ENCODE measurements at places on chromosomes 11 and 22.

GRCh38 chr11:14249121-14249963, 109.6 kb downstream of the RRAS2 start:
- DNase-seq, result peak; percentile 46

- DNase-seq, result no peak
Observed at GRCh38 chr11:68282141-68282860, 10.5 kb upstream of the C11orf24 start.

DNA sequence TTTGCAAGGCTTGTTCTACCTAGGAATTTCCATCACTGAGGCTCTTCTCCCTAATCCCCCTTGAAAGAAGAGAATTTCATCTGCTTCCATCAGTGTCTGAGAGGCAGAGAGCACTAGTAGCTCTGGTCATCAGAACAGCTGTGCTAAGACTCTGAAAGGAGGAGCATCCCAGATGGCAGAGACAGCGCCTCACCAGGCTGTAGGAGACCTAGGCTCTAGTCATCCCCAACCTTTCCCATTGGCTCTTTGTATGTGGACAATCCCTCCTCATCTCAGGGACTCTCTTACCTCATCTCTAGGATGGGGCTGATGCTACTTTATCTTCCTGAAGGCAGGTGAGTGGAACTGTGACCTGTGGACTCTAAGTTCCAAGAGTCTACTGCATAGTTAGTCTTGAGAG, 8.8 kb upstream of the OR9I1 start:
- no peak for DNase-seq

DNA sequence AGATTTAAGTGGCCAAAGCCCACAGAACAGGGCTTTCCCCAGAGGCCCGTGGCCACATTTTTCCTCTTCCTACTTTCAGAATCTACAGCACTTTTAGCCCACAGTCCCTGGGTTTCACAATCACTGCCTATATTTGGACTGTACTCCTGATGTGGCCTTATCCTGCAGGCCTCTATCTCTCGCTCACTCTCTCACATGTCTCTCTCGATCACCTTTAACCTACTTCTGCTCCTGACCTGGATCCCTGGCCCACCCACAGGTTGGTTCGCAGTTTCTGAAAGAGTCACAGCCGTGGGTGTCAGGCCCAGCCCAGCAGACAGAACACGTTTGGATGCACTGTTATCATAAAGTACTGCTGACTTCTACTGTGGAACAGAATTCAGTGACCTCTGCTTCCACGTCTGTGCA, 55.5 kb downstream of the LARGE1 start:
- no peak for DNase-seq

DNA sequence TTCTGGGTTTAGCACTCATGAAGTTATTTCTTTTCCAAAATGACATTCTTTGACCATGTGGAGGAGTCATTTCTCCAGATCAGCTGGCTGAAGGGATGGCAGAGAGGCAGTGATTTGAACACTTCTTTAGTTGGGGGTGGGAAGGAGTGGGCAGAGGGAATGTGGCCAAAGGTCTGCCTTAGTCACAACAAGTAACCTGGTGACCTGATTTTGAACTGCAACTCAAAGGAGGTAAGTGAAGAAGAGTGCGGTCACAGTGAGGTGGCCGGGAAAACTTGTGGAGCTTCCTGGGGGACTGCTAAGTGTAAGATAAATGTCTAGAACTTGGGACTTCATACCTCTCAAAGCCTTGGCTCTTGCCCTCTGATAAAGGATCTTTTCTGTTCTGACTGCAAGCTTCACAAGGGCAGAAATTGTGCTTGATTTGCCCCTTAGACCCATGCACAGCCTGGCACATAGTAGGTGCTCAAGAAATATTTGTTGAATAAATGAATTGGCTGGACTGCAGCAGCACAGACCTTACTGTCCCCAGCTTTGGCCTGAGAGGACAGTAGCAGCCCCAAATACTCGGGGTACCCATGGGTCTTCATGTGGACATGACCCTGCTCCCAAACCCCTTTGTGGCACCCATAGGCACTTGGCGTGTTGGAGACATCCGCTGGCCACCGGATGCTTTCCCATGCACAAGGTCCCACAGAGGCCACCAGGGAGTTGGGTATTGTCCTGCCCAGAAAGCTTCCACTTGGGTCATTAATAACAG, 99.0 kb upstream of the ALX4 start:
- no peak for DNase-seq

DNA sequence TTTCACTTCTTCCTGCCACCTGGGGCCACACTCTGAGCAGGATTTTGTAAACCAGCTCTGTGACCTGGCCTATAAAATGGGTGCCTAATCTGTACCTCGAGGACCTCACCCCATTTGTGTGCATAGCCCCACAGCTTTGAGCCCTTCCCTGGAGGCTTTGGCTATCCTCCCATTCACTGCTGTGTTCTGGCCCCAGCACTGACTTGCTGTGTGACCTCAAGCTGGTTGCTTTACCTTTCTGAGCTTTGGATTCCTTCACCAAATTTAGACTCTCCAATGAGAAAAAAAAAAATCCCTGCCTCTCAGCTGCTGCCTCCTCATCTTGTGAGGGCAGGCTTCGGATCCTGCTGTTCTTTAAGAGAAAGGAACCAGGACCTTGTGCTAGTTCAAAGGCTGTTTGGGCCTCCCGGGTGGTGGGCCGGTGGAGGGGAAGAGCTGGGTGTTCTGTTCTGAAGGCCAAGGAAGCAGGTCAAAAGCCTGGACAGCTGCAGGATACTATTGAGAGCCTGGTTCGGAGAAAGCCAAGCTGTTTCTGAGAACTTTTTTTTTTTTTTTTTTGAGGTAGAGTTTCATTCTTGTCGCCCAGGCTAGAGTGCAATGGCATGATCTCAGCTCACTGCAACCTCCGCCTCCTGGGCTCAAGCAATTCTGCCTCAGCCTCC, 1.1 kb upstream of the PYGM start:
- DNase-seq, result no peak

GRCh38 chr22:31105282-31105929, 2.0 kb downstream of the SELENOM start:
- DNase-seq, result no peak

GRCh38 chr11:111448414-111448813, 63.8 kb downstream of the BTG4 start:
- DNase-seq, result no peak

GRCh38 chr11:121310908-121311307, 18.3 kb downstream of the SC5D start:
- DNase-seq, result no peak

GRCh38 chr22:41915035-41915785, at the start of gene SHISA8:
Gene SHISA8, minus strand, starts transcription at chr22:41915074. Its CDS starts 407 bp downstream, at chr22:41914667.
- DNase-seq, result peak; percentile 27

DNA sequence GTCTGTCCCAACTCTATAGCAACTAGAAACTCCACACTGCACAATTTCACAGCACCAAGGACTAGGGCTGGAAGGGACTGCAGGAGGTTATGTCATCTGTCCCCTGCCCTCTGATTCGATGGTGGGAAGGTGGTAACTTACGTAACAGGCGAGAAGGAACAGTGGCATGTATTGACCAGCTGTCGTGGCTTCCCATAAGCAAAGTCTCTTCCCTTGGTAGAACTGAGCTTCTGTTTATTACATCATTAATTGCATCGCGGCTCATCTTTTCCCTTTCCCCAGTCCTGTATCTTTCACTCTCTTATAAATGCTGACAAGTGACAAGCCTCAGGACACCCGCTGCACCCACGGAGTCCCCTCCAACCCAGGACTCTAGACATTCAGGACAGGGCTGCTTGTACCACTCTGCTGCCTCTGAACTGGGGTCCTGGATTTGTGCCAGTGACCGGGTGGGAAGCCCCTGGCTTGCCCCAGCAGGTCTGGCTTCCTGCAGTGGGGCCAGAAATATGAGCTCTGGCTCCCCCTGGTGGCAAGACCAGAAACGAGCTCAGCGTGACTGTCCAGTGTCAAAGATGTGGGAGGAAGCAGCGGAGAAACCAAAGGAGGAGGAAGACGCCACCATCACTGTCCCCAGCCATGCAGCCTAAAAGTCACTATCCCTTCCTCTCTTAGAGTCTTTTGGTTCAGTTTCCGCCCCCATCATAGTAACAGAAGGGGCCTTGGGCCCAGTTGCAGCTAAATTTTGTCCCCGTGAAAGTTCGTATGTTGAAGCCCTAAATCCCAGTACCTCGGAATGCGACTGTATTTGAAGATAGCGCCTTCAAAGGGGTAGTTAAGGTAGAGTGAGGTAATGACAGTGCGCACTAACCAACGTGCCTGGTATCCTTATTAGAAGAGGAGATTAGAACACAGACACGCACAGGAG, 84.5 kb downstream of the ISX start:
- DNase-seq, result peak; percentile 13

DNA sequence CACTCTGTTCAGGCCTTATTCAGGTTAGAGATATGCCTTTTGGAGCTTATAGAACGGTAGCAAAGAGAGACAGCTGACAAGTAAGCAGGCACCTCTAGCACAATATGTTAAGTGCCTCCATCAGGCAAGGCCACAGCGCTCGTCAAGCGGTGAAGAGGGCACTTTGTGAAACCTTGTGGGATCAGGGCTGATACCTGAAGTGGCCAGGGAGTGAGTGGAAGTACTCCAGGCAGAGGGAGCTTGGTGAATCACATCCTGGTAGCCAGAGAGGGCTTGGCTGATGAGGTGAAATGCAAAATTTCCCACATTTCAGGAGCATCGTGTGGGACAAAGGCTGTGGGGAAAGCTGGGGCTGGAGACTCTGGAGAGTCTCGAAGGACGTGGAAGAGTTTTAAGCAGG, 87.4 kb downstream of the PKNOX2 start:
- DNase-seq, result no peak

- peak; percentile 83 for DNase-seq
Observed at GRCh38 chr11:99370549-99371216, 349.9 kb downstream of the CNTN5 start.

GRCh38 chr11:111977146-111978027, 40.2 kb downstream of the DIXDC1 start:
- peak; percentile 46 for DNase-seq

GRCh38 chr22:34534101-34534500, 531.9 kb upstream of the ISX start:
- DNase-seq, result no peak

GRCh38 chr11:105000167-105000566, 22.8 kb downstream of the CASP5 start:
- DNase-seq, result no peak

DNA sequence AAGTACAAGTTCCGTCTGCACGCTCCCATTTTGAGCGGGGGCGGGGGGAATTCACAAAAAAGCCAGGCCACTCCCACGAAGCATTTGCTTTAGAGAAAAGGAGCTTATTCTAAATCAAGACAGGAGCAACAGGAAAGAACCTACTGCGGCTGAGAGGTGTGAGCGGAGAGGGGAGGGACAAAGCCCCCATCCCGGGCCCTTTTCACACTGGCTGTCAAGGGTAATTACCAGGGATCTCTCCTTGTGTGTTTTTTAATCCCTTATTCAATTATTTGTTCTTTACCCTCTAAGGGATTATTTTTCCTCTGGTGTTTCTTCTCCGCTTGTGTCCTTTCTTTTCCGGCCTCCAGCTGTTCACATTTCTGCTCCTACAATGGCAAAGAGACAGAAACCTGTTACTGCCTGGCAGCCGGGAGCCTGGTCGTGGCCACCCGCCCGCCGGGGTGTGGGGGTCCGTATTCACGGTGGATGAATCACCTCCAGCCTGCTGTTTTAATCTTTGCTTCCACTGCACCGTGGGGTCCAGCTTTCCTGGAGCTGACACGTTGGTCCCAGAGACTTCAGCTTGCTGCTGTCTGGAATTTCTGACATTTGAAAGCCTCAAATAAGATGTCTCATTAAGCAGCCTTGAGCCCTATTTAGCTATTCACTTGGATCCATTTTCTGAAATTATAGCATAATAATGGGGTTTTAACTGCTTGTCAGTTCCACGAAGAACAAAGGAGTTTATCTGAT, 61.4 kb upstream of the FADD start:
- DNase-seq, result peak; percentile 20

- no peak for DNase-seq
Observed at GRCh38 chr11:17217401-17217800, 9.6 kb upstream of the PIK3C2A start.

GRCh38 chr11:124183068-124183467, at the start of gene OR10D3:
Gene OR10D3, plus strand, starts transcription at chr11:124183345. Its CDS starts 1,925 bp downstream, at chr11:124185270.
- DNase-seq, result no peak

GRCh38 chr11:2509481-2510001, 64.7 kb downstream of the KCNQ1 start:
- no peak for DNase-seq

GRCh38 chr11:60016881-60017280, at the start of gene OOSP4B:
Gene OOSP4B, plus strand, starts transcription at chr11:60017181.
- no peak for DNase-seq

DNA sequence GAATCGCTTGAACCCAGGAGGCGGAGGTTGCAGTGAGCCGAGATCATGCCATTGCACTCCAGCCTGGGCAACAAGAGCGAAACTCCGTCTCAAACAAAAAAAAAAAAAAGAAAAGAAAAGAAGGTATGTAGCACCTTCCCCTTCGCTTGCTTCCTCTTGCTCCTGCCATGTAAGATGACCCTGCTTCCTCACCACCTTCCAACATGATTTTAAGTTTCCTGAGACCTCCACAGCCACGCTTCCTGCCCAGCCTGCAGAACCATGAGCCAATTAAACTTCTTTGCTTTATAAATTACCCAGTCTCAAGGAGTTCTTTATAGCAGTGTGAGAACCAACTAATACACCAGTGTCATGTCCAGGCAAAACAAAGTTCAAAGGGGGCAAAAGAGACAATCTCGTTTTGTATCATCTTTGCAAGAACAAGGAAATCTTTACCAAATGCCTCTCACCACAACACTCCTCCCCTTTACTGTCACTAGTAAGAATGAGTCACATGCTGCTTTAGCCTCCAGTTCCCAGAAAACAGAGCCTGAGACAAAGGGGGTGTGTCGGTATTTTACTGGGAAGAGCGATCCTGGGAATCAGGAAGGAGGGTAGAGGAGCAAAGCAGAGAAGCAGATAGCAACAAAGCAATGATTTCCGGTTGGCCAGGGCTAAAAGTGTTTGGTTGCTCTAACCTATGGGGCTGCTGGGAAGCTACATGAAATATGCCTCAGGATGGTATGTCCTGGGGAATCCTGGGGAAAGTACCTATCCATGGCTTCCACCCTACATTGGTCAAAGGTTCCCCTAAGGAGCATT, 10.5 kb upstream of the MCHR1 start:
- DNase-seq, result peak; percentile 64

DNA sequence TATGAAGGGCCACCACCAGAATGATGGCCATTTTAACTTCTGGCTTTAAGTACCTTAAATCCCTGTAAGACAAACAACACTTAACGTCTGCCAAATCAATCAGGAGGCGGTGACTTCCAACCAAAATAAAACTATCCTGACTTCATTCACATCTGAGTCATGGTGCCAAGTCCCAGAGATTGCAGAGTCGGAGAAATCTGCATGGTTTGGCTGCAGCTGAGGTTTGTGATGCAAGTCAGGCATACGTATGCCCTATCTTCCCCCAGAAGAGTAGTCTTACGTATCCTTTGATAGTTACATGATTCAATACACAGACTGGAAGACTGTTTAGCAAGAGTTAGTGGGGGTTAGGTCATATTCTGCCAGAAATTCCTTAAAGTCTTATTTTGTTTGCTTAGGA, 1.7 kb upstream of the GAB2 start:
- peak; percentile 92 for DNase-seq

All from astrocyte of the spinal cord (primary cell).